ENCODE measurements at places on chromosomes 6 and 20.

DNA sequence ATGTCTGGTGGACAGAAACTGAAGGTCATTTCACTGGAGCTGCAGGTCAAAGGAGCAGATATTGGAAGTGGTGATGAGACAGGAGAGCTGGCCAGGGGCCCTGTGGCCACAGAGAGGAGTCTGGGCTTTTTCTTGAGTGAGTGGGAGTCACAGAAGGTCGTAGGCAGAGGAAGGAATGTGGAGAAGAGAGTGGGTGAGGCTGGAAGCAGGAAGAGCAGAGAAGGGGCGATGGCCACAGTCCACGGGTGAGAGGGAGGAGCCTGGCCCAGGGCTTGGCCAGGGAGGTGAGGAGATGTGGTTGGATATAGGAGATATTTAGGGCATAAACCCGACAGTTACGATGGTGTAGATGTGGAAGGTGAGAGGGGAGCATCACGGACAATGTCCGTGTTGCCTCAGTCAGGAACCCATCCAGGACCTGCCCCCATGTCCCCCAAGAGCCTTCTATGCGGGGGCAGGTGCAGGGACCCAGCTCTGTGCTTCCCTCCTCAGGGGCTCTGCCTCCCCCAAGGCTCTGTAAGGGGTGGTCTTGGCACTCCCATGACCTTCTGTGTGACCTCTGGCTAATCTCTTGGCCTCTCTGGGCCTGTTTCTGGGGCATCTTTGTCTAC, 150.5 kb upstream of the PTPN1 start:
- H3K4me3 ChIP-seq: no peak overlapping the region
- H3K4me1 ChIP-seq: no peaks in the 10 kb centered on the region

DNA sequence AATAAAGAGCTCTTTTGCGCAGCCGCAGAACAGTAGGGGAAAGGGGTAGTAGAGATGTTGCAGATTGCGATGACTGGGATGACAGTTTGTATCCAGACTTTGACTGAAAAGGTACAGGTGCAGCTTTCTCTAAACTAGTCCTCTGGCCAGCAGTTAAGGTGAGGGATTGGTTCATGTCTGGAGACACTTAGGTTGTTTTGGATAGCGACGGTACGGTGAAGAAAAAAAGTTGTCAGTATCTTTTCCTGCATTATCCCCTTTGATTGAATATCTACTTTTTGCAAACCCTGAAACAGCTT, 537 bp downstream of the PRR3 start:
- no peaks in the 10 kb centered on the region for H3K27me3 ChIP-seq
- H3K4me3 ChIP-seq: peak overlapping the region; percentile 98
- no peak for DNase-seq
- H3K27ac ChIP-seq: peak overlapping the region; percentile 100

GRCh38 chr6:132973514-132973993, 159.2 kb downstream of the RPS12 start:
- no peak overlapping the region for H3K27ac ChIP-seq
- no peaks in the 10 kb centered on the region for H3K27me3 ChIP-seq
- no peak overlapping the region for H3K4me3 ChIP-seq
- H3K4me1 ChIP-seq: no peaks in the 10 kb centered on the region
- no peak for DNase-seq
- H3K36me3 ChIP-seq: no peaks in the 10 kb centered on the region

- peak; percentile 3 for DNase-seq
- H3K36me3 ChIP-seq: no peaks in the 10 kb centered on the region
These were observed 62.6 kb upstream of the ADGRB3 start for GRCh38 chr6:68572525-68572924.

DNA sequence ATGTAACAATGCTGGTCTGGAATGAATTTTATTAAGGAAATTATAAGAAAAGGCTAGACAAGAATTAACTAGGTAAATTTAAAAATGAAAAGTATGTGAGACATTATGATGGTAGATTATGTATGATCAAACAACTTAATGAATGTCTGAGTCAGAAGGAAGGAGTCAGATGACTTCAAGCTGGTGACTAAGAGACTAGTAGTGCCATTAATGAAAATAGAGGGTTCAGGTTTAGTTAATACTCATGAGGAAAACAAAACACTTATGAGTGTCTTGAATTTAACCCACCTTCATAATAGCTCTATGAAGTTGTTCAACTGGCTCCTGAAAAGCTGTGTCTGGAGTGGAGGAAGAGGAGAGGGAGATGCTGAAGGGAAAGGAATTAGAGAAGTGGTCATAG, 256.3 kb downstream of the ADGRB3 start:
- no peak overlapping the region for H3K27ac ChIP-seq
- no peaks in the 10 kb centered on the region for H3K27me3 ChIP-seq
- no peaks in the 10 kb centered on the region for H3K4me1 ChIP-seq

GRCh38 chr6:113564371-113565171, 292.6 kb upstream of the MARCKS start:
- no peaks in the 10 kb centered on the region for H3K27me3 ChIP-seq
- H3K27ac ChIP-seq: peak overlapping the region; percentile 58
- no peaks in the 10 kb centered on the region for H3K36me3 ChIP-seq
- H3K4me1 ChIP-seq: no peaks in the 10 kb centered on the region
- peak overlapping the region; percentile 30 for H3K4me3 ChIP-seq
- peak; percentile 28 for DNase-seq

- DNase-seq: no peak
- no peaks in the 10 kb centered on the region for H3K4me1 ChIP-seq
- no peaks in the 10 kb centered on the region for H3K27me3 ChIP-seq
- no peak overlapping the region for H3K4me3 ChIP-seq
- H3K27ac ChIP-seq: no peak overlapping the region
These were observed 57.4 kb downstream of the CAP2 start for GRCh38 chr6:17450832-17451231.

DNA sequence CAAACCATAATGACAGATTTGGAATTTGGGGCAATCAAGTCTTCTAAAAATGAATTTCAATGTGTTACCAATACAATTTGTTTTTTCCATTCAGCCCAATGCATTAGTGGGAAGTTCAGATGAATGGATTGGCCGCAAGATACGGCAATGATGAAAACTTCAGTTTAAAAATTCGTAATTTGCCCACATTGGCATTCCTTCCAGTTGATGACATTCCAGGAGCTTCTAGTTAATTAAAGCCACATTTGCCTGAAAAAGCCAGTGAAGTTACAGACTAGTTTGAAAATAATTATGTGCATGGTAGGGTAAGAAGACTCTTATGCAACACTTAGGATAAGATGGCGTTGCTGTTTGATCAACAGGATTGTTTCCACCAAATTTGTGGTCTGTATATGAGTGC, 46.2 kb downstream of the NHLRC1 start:
- no peaks in the 10 kb centered on the region for H3K4me1 ChIP-seq
- H3K4me3 ChIP-seq: no peak overlapping the region
- no peaks in the 10 kb centered on the region for H3K27me3 ChIP-seq
- H3K36me3 ChIP-seq: no peaks in the 10 kb centered on the region
- DNase-seq: no peak

DNA sequence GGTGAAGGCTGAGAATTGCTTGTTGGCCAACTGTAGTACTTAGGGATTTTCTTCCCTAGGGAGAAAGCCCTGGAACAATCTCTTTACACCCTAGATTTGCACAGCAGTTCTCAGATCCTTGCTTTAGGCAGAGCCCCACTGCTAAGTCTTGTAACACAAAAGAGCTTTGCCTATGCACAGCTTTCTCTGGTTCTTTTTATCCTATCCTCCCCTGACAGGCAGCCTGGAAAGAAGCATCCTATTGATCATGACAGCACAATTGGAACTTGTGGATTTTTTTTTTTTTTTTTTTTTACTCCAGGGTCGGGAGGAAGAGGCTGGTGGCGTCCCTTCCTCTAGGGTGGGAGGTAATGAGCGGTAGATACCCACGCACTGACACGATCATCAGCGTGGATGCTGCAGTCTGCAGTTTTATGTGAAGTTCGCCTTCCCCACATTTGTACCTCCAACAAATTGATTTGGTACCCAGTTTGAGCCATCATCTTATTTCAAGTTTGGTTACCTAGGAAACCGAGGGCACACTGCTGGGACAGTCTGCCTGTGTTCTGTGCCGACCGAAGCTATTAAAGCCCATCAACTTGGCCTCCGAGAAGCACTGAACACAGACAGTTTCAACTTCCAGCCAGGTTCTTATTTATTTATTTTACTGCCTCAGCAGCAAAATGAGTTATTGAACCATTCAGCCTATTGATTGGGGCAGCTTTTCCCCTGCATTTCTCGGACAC, 110.1 kb downstream of the NRN1 start:
- H3K27ac ChIP-seq: no peak overlapping the region
- H3K4me3 ChIP-seq: no peak overlapping the region

- no peak overlapping the region for H3K27ac ChIP-seq
- no peaks in the 10 kb centered on the region for H3K4me1 ChIP-seq
- H3K4me3 ChIP-seq: no peak overlapping the region
- H3K36me3 ChIP-seq: no peaks in the 10 kb centered on the region
These were observed 593.5 kb upstream of the ARID1B start for GRCh38 chr6:156183678-156184077.

- H3K27ac ChIP-seq: peak overlapping the region; percentile 66
- H3K27me3 ChIP-seq: no peaks in the 10 kb centered on the region
- H3K4me3 ChIP-seq: no peak overlapping the region
These were observed 61.3 kb downstream of the TRERF1 start for GRCh38 chr6:42390228-42390934.

GRCh38 chr6:37209461-37210205, 39.7 kb downstream of the PIM1 start:
- H3K36me3 ChIP-seq: no peaks in the 10 kb centered on the region
- no peak overlapping the region for H3K4me3 ChIP-seq
- H3K27ac ChIP-seq: no peak overlapping the region
- H3K27me3 ChIP-seq: no peaks in the 10 kb centered on the region
- peaks cover 17% of the 10 kb centered on the region for H3K4me1 ChIP-seq

GRCh38 chr20:53660078-53660909, 66.7 kb upstream of the ZNF217 start:
- H3K4me1 ChIP-seq: peaks cover 53% of the 10 kb centered on the region
- peak overlapping the region; percentile 50 for H3K4me3 ChIP-seq
- H3K27me3 ChIP-seq: no peaks in the 10 kb centered on the region
- peak overlapping the region; percentile 73 for H3K27ac ChIP-seq

DNA sequence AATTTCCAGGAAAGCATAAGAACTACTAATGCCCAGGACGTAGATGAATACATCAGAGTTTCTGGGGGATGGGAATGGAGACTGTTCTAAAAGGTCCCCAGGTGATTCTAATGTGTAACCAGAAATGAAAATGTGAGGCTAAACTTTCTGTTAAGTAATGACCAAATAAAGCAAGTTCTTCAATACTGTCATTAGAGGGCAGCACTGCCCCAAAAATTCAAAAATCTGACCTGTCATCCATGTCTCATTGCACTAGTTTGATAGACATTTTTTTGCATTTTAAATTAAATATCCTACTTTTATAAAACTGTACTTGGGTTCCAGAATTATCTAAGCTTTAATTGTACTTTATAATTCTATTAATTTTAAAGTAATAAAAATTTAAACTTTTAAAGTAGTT, 94.9 kb downstream of the RFX6 start:
- no peaks in the 10 kb centered on the region for H3K36me3 ChIP-seq
- H3K4me3 ChIP-seq: no peak overlapping the region
- no peak overlapping the region for H3K27ac ChIP-seq
- H3K4me1 ChIP-seq: no peaks in the 10 kb centered on the region

- peak; percentile 41 for DNase-seq
- H3K27me3 ChIP-seq: no peaks in the 10 kb centered on the region
- no peaks in the 10 kb centered on the region for H3K36me3 ChIP-seq
- H3K27ac ChIP-seq: no peak overlapping the region
- H3K4me1 ChIP-seq: no peaks in the 10 kb centered on the region
These were observed 67.6 kb downstream of the SLC22A2 start for GRCh38 chr6:160190973-160191372.

DNA sequence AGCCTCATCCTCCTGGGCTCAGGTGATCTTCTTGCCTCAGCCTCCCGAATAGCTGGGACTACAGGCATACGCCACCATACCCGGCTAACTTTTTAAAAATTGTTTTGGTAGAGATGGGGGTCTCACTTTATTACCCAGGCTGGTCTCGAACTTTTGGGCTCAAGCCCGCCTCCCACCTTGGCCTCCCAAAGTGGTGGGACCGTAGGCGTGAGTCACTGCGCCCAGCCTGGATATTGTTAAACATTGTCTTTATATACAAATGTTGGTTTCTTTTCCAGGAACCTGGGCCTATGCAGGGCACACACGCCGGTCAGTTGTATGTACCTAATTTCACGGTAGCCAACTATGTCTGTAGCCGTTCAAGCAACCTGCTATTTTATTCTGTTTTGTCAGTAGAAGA, 60.1 kb downstream of the SYNJ2 start:
- no peak for DNase-seq
- peak overlapping the region; percentile 83 for H3K27ac ChIP-seq
- H3K4me1 ChIP-seq: peaks cover 42% of the 10 kb centered on the region
- H3K4me3 ChIP-seq: no peak overlapping the region
- peaks cover 9% of the 10 kb centered on the region for H3K36me3 ChIP-seq

- DNase-seq: no peak
- no peaks in the 10 kb centered on the region for H3K27me3 ChIP-seq
- no peak overlapping the region for H3K4me3 ChIP-seq
- peaks cover 100% of the 10 kb centered on the region for H3K36me3 ChIP-seq
These were observed 18.5 kb downstream of the RAE1 start for GRCh38 chr20:57369596-57369995.

DNA sequence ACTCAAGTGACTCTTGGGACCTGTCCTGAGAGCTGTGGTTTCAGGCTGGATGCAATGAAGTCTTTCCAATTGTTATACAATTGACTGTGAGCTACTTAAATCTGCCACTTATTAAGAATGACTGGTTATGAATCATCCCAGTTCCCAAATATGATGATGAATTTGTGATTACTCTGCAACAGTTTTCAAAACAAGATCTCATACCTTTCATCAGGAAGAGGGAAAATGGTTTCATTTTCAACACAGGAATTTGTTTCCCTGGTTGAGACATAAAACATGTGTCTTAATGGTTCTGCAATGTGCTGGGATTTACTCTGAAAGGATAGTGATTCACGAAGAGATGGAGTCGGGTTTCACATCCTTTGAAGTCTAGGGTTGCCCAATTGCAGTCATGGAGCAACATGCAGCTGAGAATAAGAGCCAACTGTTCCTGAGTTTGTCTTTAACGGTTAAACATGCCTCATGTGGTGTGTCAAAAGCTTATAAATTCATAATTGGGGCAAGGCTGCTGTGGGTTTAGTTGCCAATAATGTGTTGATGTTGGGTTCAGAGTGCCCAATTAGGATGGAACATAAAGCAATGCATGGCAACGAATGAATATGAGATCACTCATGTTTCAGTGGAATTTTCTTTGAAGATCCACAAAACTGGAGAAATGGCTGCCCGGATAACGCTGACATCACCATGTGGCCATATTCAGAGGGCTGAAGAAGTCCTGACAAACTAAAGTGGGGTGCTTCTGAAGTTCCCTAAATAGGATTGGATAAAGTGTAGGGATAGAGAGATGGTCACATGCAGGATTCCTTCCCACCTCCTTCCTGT, 41.0 kb downstream of the CYP24A1 start:
- no peaks in the 10 kb centered on the region for H3K4me1 ChIP-seq
- H3K36me3 ChIP-seq: no peaks in the 10 kb centered on the region
- peak; percentile 59 for DNase-seq

- H3K4me1 ChIP-seq: no peaks in the 10 kb centered on the region
- DNase-seq: no peak
- H3K27ac ChIP-seq: no peak overlapping the region
- no peaks in the 10 kb centered on the region for H3K27me3 ChIP-seq
These were observed 157.8 kb downstream of the CLIC5 start for GRCh38 chr6:45857827-45858226.

Measured in stomach (tissue), 19 donors.